ENCODE measurements at places on chromosomes 3 and 15. TPM values are rescaled to one million over a fixed set of nuclear protein-coding genes. Genes with fewer than 3 reads are reported as not detected.

Gene CISH
- total RNA-seq: 25.3 TPM

Gene RSL24D1
- 103 TPM for total RNA-seq

Gene SLC22A13
- total RNA-seq: 0.18 TPM

Gene SERINC4
- total RNA-seq: 0.13 TPM

Gene PPM1L
- 10.2 TPM for total RNA-seq

Gene XYLB
- total RNA-seq: 5.6 TPM

Gene RARB
- 9.4 TPM for total RNA-seq

Gene CPN2
- not detected for total RNA-seq

Gene TRH
- 2.8 TPM for total RNA-seq

Gene VWA5B2
- 0.75 TPM for total RNA-seq

Gene GUCA1C
- total RNA-seq: not detected

Gene TTLL13
- 0.15 TPM for total RNA-seq

Gene THSD4
- 3.2 TPM for total RNA-seq

Gene STRA6
- total RNA-seq: 2.4 TPM

Gene DGKG
- 2.4 TPM for total RNA-seq

Gene SPATA12
- total RNA-seq: not detected

Gene ZPLD1
- 0.43 TPM for total RNA-seq

Gene NEO1
- total RNA-seq: 43.3 TPM

Gene MAGEL2
- 4.3 TPM for total RNA-seq

Gene LSM3
- 9.7 TPM for total RNA-seq

Gene GPR62
- 0.23 TPM for total RNA-seq

Data from ovary (tissue), 10 donors.